GF-D8 (cell line): ENCODE measurements at places on chromosomes 16 and 17.

DNA sequence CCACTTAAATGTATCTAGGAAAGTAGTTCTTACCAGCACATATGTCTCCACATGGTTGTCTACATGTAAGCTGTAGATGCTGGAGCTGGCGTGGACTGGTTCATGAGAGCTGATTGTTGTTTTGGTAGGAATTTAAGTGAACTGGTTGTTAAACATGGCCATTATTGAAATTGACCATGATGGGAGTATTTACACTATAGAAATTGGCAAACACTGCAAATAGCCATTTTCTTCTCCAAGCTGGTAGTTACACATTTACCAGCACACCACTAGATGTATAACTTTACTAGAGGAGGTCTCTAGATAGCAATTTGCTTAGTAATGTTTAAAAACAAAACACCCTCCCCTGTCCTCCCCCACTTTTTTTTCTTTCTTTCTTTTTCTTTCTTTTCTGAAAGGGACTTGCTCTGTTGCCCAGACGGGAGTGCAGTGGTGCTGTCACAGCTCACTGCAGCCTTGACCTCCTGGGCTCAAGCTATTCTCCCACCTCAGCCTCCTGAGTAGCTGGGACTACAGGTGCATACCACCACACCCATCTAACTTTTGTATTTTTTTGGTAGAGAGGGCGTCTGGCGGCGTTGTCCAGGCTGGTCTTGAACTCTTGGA, 24.2 kb downstream of the IGSF6 start:
- no peak for DNase-seq

DNA sequence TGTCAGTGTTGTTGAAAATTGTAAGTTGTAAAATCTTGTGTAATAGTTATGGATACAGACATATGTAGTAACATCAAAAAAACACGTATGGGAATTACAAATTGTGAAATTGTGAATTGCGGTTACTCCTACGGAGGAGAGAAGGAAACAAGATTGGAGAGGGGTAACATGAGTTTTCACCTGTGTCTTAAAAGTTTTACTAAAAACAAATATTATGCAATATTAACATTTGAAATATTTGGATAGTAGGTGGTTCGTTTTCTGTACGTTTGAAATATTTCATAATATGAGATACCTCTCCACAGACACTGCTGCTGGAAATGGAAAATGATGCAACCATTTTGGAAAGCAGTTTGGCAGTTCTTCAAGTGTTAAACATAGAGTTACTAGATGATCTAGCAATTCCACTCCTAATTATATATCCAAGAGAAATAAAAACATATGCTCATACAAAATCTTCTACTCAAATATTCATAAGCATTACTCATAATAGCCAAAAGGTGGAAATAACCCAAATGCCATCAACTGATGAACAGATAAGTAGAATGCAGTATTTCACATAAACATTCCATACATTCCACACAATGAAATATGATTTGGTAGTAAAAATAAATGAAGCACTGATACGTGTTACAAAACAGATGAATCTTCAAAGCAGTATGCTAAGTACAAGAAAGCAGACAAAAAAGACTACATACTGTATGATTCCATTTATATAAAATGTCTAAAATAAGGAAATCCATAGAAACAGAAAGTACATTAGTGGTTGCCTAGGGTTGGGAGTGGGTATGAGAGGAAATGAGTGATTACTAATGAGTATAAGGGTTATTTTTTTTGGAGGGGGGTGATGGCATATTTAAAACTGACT, 40.7 kb upstream of the ABCA10 start:
- no peak for DNase-seq

- DNase-seq = no peak
Measured at GRCh38 chr16:177981-178667, 1.6 kb downstream of the HBA1 start.

DNA sequence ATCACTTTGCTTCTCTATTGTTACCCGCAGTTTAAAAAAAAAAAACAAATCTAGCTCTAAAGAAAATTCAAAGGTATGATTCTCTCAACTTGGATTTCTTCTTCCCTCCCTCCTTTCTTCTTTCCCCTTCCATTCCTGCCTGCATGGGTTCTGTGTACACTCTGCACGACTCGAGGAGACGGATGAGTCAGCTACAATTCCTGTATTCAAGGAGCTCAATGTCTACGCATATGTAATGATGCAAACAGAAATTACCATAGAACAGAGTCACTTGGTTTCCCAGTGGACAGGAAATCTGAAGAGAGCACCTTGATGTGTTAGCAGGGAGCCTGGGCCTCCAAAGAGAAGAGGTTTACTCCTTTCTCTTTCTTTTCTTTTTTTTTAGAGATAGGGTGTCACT, 92.3 kb downstream of the VPS53 start:
- DNase-seq = no peak

DNA sequence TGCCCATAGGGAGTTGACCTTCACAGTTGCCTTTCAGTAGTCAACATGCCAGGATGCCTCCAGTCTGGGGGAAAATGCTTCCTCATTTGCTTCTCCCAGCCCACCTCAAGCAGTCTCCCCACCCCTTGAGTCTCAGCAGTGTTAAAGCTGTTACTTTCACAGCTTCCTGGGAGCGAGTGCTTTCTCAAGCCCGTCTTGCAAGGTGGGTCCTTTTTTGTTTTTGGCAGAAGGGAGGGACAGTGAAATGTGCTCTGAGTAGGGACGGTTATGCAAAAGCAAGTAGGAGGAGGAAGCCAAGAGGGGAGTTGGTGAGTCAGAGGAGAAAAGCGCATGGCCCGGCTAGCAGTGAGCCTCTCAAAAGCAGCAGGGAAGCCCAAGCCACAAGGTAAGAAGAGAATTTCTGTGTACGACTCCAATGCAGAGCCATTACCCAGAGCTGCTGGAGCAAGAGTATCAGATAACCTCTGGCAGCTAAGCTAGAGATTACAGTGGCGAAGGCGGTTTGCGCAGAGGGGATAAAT, at the start of gene CHST4:
TSS of gene CHST4 (plus strand) at position 316 of the 521 bp plus-strand sequence. CDS start 10,252 bp downstream, outside the sequence.
- no peak for DNase-seq

- DNase-seq = no peak
Measured at GRCh38 chr16:1643521-1643920, 31.4 kb downstream of the CRAMP1 start.

GRCh38 chr16:534135-534534, 6.6 kb downstream of the CAPN15 start:
- no peak for DNase-seq

GRCh38 chr16:53123747-53124146, 69.0 kb downstream of the CHD9 start:
- no peak for DNase-seq

DNA sequence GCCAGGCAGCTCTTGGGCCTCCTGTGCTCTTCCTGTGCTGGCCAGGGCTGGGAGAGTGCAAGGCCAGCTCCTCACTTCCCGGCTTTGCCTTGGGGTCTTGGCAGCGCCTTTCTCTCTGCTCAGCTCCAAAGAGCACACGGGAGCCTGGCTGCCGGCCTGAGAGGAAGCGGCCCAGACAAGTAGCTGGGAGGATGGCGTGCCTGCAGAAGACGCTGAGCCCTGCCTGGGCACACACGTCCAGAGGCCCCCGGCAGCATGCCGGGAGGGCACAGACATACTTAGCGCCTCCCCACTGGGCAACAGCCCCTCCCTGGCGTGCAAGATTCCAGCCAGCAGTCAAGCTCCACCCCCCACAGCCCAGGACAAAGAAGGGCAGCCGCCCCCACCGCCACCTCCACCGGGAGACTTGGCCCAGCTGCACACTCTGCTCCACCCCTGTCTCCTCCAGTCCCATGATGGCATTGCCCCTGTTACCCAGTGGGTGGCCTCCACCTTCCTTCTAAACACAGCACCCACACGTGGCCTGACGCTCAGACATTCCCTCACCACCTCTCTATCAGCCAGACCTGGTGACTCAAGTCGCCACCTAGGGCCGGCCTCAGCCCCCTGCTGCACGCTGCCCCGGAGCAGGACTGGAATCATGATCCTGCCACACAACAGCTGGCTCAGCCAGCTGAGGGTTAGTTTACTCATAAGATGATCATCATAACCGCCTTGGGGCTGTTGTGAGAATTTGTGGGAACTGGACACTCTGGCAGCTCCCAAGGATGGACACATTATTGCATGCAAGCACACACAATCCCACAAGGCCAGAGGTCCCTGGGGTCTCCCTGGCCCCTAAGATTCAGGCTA, 12.4 kb downstream of the SGCA start:
- no peak for DNase-seq
